ENCODE measurements at places on chromosomes 16 and 17.

GRCh38 chr17:10161386-10161785 lies 37.0 kb downstream of the GAS7 start:
- no peak for DNase-seq

GRCh38 chr16:52095471-52095870 lies 451.5 kb downstream of the TOX3 start:
- no peak for DNase-seq

- DNase-seq, result no peak
These were observed 42.1 kb downstream of the TMEM114 start for GRCh38 chr16:8548166-8548565.

GRCh38 chr17:35799942-35800341 lies 4.5 kb upstream of the MMP28 start:
- no peak for DNase-seq
